Neuronal stem cell (in vitro differentiated cells): ENCODE measurements at places on chromosomes 3 and 15.

- peak; percentile 80 for DNase-seq
Measured at GRCh38 chr15:89197503-89197971, 23.8 kb downstream of the RLBP1 start.

GRCh38 chr3:9512456-9513045 is 41.1 kb downstream of the LHFPL4 start:
- no peak for DNase-seq

- no peak for DNase-seq
Measured at GRCh38 chr3:61848885-61849284, 287.5 kb downstream of the PTPRG start.

DNA sequence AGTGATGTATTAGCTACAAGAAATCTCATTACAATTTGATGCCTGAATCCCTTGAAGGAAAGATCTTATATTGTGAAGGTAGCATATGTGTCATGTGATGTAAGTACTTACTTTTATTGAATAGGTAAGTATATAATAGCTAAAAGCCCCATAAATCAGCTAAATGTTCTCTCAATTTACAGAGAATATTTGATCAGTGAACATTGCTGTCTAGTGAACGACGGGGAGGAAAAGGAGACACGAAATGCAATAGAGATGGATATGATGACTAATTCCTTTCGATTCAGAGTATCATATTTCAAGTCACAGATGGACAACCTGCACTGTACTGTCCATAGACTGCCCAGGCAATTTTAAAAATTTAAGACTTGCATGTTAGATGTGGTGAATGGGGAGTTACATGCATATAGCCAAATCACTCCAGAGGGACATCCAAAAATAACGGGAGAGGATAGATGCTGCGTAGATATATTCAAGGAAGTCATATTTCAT is 462.1 kb upstream of the CDIN1 start:
- no peak for DNase-seq

DNA sequence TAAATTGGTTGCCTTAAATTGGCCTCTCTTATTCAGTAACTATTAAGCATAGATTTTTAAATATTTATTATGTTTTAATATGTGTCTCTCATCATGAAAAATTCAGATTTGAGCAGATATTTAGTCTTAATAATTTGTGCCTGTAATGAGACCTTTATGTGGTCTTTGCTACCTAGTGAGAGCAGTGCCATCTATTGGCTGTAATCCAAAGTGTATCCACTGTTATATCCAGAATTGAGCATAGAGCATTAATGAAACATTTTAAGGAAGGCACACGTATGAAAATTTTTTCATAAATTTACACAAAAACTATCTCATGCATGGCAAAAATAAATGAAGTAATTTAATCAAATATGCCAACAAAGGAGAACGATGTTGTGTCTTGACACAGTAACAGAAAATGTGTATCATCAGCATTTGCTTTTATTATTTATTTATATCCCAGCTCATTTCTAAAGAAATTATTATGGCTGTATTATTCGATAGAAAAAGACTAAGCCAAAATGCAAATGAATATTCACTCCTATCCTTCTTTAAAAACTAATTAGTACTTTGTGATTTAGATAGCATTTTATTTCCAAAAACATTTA is 203.5 kb downstream of the RSRC1 start:
- no peak for DNase-seq

- DNase-seq: no peak
Measured at GRCh38 chr3:124272605-124273151, 280.8 kb upstream of the ROPN1 start.

- peak; percentile 24 for DNase-seq
Measured at GRCh38 chr3:14780927-14781507, 37.7 kb upstream of the FGD5 start.

GRCh38 chr3:75218577-75218976 is 445.6 kb upstream of the FRG2C start:
- no peak for DNase-seq

GRCh38 chr3:185807445-185808068 is 17.3 kb downstream of the IGF2BP2 start:
- no peak for DNase-seq

GRCh38 chr15:66401130-66402021 is 14.7 kb downstream of the MAP2K1 start:
- no peak for DNase-seq

GRCh38 chr3:80079886-80080285 is 312.1 kb upstream of the ROBO1 start:
- no peak for DNase-seq

- DNase-seq: no peak
Measured at GRCh38 chr15:63365273-63365680, 16.4 kb downstream of the CA12 start.

DNA sequence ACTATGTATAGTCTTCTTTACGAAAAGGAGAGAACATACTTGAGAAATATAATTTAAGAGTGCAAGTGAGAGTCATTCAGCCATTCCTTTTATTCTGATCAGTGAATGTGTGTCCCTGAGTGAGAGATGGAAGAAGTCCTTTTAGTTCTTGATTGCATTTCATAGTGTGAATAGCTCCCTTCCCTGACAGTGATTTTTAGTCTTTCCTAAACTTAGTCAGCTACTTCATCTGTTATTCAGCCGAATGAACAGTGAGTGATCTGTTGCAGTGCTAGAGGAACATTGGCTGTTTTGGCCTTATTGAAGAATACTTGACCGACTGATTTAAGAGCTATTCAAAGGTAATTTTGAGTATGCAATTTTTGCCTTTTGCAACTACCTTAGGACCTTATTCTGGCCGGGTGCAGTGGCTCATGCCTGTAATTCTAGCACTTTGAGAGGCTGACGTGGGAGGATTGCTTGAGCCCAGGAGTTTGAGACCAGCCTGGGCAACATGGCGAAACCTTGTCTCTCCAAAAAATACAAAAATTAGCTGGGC is 45.5 kb downstream of the UBE2E2 start:
- DNase-seq: no peak

DNA sequence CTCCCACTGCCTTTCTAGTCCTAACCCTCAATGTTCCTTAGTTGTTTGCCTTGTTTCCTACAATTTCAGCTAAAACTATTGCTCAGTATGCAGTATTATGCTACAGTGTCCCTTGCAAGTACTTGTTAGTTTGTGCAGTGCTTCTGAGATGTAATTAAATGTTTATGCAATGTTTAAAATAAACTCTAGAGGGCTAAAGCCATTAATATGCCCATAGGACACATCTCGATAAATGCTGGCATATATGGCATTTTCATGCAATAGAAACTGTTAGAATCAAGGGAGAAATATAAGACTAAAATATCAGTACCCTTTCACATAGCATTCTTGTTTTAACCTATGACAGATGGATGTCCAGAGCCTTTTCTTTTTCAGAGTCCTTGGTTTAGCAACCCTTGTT is 59.8 kb upstream of the ACKR4 start:
- DNase-seq: no peak

- DNase-seq: no peak
Measured at GRCh38 chr3:101851072-101851770, 1.9 kb downstream of the NFKBIZ start.

- no peak for DNase-seq
Measured at GRCh38 chr3:16978921-16979271, 94.1 kb downstream of the PLCL2 start.

- DNase-seq: no peak
Measured at GRCh38 chr15:61994216-61994615, 66.0 kb downstream of the VPS13C start.

GRCh38 chr3:179452176-179452564 is 900 bp upstream of the GNB4 start:
- DNase-seq: no peak

DNA sequence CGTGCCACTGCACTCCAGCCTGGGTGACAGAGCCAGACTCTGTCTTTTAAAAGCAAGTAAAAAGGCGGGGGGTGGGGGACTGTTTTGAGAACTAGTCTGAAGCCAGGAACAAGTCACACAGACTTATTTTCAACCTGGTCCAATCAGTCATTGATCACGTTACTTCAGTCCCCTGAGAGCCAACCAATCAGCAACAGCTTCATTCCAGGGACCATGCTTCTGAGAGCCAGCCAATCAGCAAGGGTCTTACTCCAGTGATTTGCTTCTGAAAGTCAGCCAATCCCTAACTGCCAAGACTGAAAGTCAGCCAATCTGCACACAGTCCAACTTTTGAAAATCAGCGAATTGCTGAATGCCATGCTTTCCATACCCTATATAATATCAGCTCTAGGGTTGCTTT is 48.6 kb upstream of the C15orf39 start:
- DNase-seq: no peak

DNA sequence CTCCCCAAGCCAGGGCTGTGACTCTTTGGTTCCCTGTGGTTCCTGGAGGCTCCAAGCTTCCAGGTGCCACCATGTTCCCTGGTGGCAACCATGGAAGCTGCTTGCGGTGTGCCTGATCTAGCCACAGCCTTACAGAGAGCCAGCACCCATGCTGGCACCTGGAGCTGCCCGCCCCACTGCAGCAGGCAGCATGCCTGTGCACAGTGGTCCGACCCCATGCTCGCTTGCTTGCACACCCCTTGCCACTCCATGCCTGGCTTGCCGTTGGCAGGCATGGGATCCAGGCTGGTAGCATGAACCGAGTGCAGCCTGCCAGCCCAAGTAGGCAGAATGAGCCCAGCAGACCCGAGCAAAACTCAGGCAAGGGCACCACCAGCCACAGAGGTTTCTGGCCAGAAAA is 53.9 kb downstream of the SLMAP start:
- no peak for DNase-seq

DNA sequence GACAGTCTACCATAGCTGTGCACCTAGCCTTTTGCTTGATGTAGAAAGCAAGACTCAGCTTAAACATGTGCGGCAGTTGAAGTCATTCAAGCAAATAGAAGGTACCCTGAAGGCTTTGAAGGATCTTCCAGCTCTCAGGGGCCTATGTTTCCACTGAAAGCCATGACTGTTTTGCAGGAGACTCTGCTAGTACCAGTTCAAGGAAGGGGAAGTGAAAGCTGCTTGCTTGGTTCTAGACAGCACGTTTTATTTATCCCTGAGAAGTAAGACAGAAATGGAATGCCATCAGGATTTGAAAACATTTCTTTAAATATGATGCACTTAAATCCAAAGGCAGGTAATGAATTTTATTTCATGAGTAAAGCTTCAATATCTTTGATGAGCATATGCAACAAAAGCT is 311.4 kb downstream of the PDCD6IP start:
- no peak for DNase-seq

- no peak for DNase-seq
Measured at GRCh38 chr15:70109978-70110377, 12.3 kb upstream of the TLE3 start.

DNA sequence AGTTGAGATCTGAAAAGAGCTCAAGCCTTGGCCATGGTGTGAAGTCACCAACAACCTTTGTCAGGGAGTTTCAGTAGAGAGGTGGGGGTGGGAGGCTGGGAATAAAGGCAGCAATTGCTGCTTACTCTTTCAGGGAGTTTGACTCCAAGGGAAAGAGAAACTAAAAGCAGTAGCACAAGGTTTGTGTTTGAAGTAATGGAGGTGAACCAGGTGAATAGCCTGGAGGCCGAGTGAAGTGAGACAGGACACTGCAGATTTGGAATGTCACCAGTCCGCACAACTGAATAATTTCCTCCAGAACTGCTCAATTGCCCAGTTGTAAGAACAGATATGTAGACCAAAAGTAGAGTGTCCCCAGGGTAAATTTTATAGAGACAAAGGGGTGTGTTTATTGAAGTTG is 44.1 kb downstream of the CD86 start:
- DNase-seq: no peak

DNA sequence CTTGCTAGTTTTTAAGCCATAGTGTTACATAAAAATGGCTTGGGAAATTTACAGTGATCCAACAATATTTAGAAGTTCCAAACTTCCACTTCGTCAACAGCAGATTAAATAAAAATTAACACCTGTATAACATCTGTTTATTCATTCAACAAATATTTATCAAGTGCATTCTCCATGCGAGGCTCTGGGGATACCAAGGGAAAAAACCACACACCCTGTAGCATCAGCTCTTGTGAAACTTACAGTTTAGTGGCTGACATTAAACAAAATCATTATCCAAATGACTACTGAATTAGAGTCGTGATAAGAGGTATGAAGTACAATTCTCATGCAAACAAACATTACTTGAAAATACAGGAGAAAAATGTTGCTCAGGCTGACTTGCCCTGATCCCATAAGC is 122.9 kb downstream of the DLG1 start:
- DNase-seq: no peak

DNA sequence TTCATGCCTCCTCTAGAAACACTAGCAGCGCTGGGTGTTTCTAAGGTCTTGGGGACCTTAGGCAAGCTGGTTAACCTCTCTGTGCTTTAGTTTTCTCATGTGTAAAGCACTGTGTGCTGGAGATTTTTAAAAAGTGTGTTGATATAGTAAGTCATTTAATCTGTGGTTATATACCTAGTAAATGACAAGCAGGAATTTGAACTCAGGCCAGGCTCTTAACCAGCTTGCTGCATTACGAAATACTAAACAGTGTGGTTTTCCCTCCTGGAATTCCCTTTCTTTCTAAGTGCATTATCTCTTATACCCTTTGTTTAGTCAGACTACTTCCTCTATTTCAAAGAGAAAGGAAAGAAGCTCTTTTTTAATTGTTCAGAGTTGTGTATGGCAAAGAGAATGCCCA is 26.5 kb downstream of the NEO1 start:
- DNase-seq: no peak

GRCh38 chr3:28575746-28576613 is 227.4 kb upstream of the AZI2 start:
- peak; percentile 52 for DNase-seq

DNA sequence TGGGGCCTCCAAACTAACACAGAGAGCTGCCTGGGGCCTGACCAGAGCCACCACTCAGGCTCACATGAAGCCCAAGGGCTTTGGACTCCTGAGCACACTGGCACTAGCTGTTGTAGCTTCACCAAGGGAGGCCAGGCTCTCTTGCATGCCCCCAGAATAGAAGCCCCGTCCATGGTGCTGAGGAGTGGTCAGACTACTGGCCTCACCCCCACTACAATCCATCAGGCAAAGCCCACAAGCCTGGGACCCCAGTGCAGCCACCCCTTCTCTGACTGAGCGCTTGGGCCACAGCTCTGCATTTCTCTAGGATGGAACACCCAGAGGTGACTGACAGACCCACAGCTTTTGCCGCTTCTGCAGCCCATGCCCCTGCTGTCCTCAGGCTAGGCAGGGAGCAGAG is 180.8 kb downstream of the PYDC2 start:
- DNase-seq: no peak

- DNase-seq: no peak
Measured at GRCh38 chr15:73754461-73754860, 1.3 kb upstream of the INSYN1 start.

DNA sequence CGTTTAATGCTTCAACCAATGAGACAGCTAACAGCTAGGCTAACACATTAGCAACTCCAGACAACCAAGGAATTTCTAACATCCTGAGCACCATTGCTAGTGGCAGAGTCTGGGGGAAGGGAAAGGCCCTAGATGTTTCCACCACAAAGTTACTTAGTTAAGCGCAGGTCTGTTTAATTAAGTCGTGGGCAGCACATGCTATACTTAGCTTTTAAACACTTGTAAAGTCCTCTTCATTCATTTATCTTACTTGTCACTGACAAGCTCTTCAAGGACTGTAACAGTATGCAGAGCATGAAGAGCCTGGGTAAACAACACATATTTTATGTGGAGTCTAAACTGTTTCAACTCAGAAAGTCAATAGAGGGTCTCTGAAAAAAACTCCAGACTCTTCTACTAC is 221.1 kb upstream of the WNT5A start:
- DNase-seq: no peak

GRCh38 chr3:184737063-184737462 is 25.2 kb upstream of the MAGEF1 start:
- DNase-seq: no peak
